ENCODE measurements at places on chromosomes 7 and 10.

DNA sequence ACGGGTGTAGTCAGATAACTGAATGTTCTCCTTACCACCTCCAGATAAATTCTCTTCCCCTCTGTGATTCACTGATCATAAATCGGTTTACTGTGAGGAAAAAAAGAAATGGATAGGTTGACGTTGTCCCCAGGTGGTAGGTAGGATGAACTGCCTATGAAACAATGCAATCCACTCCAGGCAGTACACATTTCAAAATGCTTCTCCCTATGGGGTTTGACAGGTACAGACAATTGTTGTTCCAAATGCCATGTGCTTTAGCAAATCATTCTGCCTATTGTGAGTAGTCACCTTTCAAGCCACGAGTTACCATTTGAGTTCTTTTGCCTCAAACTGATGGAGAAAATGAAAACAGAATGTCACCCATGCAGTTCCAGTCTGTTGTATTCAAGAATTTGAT lies 21.8 kb downstream of the VIM start:
- DNase-seq, result no peak

- DNase-seq, result no peak
These were observed 167.3 kb downstream of the EGFR start for GRCh38 chr7:55185941-55186609.

GRCh38 chr10:53997953-53998352 lies 803.1 kb downstream of the PCDH15 start:
- no peak for DNase-seq

- DNase-seq, result no peak
These were observed 3.5 kb upstream of the SLC35B4 start for GRCh38 chr7:134320201-134320600.

- no peak for DNase-seq
These were observed 15.7 kb upstream of the ZNF862 start for GRCh38 chr7:149822353-149822943.

DNA sequence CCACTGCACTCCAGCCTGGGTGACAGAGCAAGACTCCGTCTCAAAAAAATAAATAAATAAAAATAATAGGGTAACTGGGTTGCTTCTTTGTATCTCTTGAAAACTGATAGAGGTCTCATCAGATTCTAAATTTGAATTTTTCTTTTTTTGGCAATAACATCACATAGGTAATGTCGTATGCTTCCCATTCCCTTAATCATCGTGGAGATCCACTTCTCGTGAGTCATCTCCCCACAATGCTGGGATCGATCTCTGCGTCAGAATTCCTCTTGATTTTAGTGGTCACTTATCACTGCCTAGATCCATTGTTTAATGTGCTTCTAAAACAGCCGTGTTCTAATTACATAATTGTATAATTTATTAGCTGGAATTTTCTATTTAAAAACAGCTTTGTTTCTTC lies 70.5 kb upstream of the DNAJB6 start:
- DNase-seq, result no peak

DNA sequence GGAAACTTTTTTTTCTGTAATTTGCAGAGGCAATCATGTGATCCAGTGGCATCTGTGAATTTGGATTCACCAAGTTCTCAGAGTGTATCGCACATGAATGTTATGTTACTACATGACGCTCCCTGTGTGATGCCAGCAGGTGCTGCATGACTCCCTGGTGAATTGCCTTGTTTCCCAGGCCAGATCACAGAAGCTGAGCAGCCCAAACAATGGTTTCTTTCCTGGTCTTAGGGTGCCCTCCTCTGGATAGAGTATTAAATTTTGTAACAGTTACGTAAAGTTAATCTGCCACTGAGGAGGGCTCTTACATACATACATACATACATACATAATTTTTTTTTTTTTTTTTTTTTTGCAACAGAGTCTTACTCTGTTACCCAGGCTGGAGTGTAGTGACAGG lies 3.6 kb downstream of the ZSCAN21 start:
- no peak for DNase-seq

DNA sequence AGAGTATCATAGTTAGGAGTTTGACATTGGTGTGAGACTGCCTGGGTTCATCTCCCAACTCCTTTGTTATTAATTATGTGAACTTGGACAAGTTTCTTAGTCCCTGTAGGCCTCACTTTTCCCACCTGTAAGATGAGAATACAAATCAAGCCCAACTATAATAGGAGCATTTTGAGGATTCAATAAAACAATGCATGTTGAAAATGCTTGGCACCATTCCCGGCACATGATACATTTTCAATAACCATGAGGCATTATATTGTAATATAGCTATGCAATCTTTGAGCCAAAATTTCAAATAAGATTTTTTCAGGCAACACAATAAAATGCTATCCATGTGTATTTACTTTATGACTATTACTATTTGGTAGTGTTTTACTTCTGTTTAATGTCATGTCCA lies 229.0 kb upstream of the SP4 start:
- DNase-seq, result no peak

DNA sequence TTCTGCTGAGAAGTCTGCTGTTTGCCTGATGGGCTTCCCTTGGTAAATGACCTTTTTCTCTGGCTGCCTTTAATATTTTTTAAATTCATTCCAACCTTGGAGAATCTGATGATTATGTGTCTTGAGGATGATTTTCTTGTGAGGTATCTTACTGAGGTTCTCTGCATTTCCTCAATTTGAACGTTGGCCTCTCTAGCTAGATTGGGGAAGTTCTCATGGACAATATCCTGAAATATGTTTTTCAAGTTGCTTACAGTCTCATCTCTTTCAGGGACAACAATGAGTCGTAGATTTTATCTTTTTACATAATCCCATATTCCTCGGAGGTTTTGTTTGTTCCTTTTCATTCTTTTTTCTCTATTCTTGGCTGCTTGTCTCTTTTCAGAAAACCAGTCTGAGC lies 208.4 kb downstream of the KIF20B start:
- DNase-seq, result no peak

GRCh38 chr7:24477398-24478136 lies 95.7 kb upstream of the PALS2 start:
- no peak for DNase-seq

DNA sequence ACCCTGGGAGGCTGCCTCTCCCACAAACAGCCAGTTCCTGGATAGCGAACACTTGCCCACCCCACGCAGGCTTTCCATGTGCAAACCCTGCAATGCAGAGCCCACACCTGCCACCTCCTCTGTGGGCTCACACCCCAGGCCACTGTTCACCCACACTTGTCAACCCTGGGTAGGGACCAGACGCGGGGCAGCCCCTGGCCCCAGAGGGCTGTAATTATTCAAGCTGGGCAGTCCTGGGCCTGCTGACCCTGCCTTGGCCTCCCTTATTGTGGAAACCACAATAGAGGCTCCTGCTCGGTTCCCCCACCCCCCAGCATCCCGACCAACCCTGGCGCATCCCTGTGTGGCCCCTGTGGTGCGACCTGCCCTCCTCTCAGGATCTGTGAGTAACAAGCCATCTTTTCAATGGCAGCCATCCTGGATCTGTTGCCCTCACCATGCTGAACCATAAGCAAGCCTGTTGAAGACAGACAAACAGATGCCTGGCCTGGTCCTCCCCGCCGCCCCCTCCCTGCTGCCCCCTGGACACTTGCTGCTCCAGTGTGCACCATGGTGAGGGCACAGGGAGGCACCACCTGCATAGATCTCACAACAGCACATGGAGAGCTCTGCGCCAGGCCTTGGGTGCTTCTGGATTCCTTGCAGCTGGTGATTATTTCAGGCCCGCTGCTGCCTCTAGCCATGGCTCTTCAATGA lies 15.8 kb upstream of the UBE3C start:
- no peak for DNase-seq

GRCh38 chr10:118546479-118546878 lies 49.0 kb downstream of the PRLHR start:
- DNase-seq, result no peak

DNA sequence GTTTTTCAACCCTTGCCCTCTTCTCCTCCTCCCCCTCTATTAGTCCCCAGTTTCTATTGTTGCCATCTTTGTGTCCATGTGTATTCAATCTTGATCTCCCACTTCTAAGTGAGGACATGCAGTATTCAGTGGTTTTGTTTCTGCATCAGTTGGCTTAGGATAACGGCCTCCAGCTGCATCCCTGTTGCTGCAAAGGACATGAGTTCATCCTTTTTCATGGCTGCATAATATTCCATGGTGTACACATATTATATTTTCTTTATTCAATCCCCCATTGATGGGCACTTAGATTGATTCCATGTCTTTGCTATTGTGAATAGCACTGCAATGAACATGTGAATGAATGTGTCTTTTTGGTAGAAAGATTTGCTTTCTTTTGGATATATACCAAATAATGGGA lies 190.4 kb upstream of the LYZL1 start:
- no peak for DNase-seq

DNA sequence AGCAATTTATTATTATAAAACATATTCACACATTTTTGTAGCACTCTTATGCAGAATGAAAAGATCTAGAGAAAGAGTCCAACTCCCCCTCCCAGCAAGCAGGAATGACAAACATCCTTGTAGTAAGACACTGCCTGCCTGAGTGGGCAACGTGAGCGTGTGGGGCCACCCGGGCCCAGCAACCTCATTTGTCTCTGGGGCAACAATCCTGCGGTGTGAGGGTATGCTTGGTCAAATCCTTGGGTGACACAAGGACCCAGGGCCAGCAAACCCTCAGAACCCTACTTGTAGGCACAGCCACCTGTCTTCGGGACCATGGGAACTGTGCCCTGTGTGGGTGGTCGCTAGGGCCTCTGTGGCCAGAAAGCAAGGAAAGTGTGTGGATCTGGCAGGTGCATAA lies 10.7 kb downstream of the RHEB start:
- DNase-seq, result no peak

DNA sequence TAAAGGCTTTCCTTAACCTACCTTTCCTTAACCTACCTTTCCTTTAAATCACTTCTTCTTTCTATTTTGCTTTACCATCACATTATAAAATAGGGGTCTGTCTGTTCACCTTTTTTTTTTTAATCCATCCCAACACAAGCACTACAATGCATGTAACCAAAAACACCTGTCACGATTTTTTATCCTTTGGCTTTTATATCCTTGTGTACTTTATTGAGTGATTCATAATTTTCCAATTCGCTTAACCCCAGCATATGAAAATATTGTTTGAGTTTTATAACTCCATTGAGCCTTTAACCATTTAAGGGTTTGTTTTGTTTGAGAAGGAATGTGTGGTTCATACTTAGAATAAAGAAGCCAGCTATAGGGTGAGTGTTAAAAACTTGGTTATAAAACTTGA lies 132.2 kb downstream of the CHRM2 start:
- no peak for DNase-seq

- DNase-seq, result no peak
These were observed 426.0 kb downstream of the RPS24 start for GRCh38 chr10:78459639-78460037.

GRCh38 chr7:30660331-30661255 lies 21.7 kb downstream of the CRHR2 start:
- DNase-seq, result no peak

DNA sequence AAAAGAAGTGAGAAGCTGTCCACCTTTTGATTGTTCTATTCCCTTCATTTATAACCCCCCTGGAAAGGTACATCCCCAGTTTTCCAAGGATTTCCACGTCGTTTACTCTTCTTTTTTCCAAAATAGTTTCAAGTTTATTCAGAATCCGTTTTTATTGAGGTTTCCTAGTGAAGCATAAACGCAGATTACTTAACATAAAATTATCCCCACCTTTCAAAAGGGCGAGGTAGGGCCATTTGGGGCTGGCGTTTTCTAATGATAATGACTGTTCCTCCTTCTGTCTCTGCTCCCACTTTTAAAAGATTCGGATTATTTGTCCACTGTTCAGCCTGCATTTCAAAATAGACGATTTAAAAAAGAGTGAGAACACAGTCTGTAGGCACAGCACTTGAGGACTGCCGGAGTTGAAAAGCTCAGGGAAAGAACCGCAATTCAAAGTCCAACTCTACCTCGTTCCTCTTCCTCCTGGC lies 165.2 kb upstream of the PPP1R3A start:
- no peak for DNase-seq

- DNase-seq, result peak; percentile 19
These were observed 41.4 kb upstream of the ZMIZ1 start for GRCh38 chr10:79027147-79028055.

DNA sequence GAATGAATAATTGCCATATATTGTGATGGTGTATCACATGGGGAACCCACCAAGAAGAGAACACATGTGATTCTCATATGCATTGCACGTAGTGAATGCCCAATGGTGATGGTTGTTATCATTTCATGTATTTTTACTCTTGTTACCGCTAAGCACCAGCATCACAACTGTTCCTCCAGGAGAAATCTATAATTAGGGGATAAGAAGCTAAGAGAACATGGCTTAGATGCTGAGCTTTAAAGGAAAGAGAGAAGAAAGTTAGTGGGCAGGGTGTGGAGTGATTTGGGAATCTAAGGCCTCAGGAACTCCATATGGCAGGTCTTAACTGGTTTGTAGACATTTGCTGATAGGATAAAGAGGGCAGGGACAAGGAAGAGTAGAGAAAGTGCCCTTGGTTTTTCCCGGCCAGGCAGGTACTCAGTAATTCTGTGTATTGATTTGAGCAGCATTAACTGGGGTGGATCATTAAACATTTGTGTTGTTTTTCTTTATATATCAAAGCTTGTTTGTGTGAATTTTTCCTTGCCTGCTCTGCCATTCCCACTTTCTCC lies 145.9 kb downstream of the LRRC4 start:
- DNase-seq, result no peak

GRCh38 chr10:90859321-90859751 lies 1.5 kb upstream of the HTR7 start:
- no peak for DNase-seq

DNA sequence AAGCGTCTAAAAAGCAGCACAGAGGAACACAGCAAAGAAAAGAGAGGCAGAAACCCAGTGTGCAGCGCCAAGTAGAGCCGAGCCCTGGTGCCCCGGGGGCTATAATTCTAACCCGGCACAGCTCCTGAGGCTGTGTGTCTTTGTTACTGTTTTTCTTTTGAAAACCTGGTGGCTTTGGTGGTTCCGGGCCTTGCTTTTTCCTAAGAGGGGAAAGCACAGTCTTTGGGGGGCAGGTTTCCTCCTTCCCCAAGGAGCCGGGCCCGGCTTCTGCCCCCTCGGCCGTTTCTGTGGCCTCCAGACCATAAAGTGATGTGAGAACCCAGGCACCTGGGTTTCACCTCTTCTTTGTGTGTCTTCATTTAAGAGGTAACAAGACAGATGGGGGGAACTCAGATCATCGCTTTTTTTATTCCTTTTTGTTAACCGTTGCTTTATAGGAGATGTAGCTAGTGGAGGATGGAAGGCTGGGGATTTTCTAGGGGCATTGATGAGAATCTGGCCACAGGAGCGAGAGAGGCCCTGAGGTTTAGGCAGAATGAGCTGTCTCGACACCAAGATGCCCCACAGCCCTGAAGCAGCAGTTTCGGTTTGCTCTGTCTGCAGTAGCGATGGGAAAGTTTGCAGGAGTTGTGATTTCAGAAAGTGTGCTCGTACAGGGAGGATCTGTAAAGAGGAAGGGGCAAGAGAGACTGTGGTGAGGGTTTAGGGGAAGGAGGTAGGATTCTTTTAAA lies 367.8 kb upstream of the GALNT17 start:
- DNase-seq, result no peak

Data from stimulated activated CD8-positive, alpha-beta memory T cell treated with anti-CD3 and anti-CD28 coated beads, Interleukin-2, amount 100 ng/mL, for 1 hour (primary cell).